ENCODE measurements at places on chromosomes 1 and 21. TPM values are rescaled to one million over a fixed set of nuclear protein-coding genes. Genes with fewer than 3 reads are reported as not detected.

CDKN2C gene
- total RNA-seq = 18.8 TPM

MTARC1 gene
- 4.9 TPM for total RNA-seq

LHX8 gene
- total RNA-seq = not detected

RIPPLY3 gene
- not detected for total RNA-seq

PPFIA4 gene
- 50.3 TPM for total RNA-seq

BCL2L15 gene
- total RNA-seq = 0.20 TPM

AKR7A3 gene
- not detected for total RNA-seq

KANK4 gene
- total RNA-seq = 0.05 TPM

CDK11A gene
- 10.7 TPM for total RNA-seq

ADGRB2 gene
- 18.5 TPM for total RNA-seq

CRP gene
- total RNA-seq = 0.35 TPM

GPR37L1 gene
- not detected for total RNA-seq

SF3B4 gene
- 23.7 TPM for total RNA-seq

- DNase-seq = no peak
Observed at GRCh38 chr21:18023157-18023556, 204.0 kb upstream of the C21orf91 start.

DNA sequence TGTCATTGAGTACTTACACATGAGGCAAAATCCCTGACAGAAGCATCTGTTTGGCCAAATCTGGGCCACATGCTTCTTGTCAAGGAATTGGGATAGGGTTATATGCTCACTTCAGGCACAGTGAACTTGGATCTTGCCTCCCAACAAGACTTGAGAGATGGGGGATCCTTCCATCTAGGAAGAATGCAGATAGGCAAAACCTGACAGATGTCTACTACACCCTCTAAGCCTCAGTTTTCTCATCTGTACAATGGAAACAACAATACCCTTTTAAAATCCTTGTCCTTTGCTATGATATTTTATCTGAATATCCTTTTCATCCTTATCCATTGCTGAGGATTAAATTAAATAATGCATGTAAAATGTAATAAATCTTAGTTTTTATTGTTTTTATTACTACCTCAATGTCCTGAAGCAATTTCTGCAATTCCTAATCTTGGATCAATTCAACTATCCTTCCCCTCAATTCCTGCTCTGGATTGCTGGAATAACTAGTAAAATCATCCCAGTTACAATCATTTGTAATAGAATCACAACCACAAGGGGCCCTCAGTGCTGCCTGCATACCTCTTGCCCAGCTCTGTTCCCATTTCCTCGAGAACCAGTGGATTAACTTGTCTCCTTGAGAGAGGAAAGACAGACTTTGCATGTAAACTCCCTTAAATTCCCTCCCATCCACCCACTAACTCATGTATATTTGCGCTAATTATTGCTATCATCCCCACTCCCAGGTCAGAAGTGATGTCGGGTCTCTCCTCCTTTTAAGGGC is 8.1 kb upstream of the XPR1 start:
- no peak for DNase-seq

DNA sequence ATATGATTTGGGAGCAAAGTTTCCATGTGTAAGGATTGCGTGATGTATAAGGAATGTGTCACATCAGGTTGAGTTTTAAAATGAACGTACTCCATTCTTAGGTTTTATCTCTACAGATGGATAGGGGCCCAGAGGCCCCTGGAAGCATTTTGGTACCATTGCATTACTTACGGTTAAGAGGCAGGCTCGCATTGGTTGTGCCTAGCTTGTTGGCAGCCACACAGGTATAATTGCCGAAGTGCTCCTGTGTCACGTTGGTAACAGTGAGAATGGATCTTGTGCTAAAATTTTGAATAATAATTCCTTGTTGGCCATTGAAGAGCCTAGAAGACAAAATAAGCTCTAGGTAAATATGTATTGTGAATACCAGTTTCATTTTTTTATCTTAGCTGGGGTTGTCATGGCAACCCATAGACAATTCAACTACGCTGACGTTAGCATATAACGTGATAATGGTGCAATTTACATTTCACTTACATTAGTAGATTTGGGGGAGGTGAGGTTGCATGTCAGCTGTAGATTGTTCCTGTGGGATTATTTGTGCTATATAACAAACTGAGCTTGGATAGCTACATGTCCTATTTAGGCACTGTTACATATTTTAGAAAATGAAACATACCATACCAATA is 511.9 kb upstream of the ZRANB2 start:
- no peak for DNase-seq

GRCh38 chr1:179310721-179311120 is 17.1 kb downstream of the SOAT1 start:
- no peak for DNase-seq

DNA sequence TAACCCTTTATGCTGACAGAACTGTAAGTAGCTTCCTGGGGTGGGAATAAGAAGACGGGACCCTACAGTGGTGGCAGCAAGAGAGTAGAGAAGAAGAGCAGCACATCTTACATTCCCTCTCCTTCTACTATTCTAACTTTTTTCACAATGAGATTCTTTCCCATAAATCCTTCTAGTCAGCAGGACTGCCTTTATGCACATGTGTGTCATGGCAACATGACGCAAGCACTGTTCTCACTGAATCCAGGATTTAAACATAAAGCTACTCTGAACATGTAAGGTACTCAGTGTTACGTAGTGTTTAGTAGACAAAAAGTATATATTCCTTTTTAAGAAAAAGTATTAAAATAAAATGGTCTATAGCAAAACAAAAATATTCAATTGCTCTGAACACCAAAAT is 309.7 kb upstream of the LYPLAL1 start:
- no peak for DNase-seq

DNA sequence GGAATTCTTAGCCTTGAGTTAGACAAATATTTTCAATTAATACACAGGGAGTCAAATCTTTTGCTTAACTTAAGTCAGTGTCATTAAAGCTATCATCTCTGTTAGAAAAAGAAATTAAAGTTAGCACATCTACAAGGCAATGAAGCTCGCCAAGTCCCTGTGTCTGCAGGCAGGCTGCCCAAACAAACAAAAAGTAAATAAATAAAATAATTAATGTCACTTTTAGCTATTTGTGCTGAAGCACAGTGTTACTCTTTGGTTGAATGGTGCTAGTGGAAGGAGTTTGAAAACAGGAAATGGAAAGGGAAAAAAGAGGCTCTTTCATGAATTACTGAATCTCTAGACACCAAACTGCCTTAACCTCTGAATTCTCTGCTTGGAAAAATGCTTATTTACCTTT is 37.1 kb upstream of the COL11A1 start:
- DNase-seq = no peak

DNA sequence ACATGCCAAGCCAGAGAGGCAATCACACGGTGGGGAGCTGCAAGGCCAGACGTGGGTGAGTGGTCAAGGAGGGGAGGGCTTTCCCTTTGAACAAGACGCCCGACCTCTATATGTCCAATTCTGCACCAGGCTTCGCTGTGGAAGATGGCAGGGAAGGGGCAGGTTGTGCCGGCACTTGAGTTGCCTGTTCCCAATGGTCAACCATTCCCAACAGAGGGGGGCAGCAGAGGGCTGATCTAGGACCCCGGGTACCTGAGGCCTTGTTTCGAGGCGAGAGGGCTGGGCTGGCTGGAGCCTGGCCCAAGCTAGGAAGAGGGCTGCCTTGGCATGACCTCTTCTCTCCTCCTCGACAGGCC is 64.9 kb downstream of the TMEM53 start:
- peak; percentile 37 for DNase-seq

DNA sequence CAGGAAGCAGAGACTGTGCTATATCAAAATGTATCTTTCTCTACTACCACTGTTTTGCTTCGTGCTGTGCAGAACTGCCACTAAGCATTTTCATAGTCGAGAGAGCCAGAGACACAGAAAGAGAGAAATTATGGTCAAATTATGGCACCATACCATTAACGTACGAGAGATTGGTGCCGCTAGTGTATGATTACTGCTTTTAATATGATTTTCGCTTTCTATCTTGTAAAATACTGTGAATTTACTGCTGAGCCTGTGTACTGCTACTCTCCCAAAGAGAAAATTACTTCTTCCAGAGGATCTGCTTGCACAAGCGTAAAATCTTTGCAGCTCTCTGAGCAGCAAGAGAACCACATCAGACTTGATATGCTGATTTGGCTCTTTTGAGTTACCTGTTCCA is 71.1 kb upstream of the ZNF281 start:
- no peak for DNase-seq

- no peak for DNase-seq
Observed at GRCh38 chr1:37038227-37039093, 4.1 kb upstream of the GRIK3 start.

- DNase-seq = no peak
Observed at GRCh38 chr1:156436141-156437036, 64.2 kb downstream of the MEF2D start.

- DNase-seq = no peak
Observed at GRCh38 chr1:239363930-239364329, 22.4 kb upstream of the CHRM3 start.

- no peak for DNase-seq
Observed at GRCh38 chr1:56931211-56931610, 34.6 kb downstream of the C8B start.

GRCh38 chr1:116817582-116818064 is 63.4 kb downstream of the CD2 start:
- DNase-seq = no peak

- DNase-seq = no peak
Observed at GRCh38 chr1:85047472-85048295, 616 bp downstream of the MCOLN3 start.

GRCh38 chr1:23018661-23019093 is 591 bp upstream of the KDM1A start:
- DNase-seq = no peak

DNA sequence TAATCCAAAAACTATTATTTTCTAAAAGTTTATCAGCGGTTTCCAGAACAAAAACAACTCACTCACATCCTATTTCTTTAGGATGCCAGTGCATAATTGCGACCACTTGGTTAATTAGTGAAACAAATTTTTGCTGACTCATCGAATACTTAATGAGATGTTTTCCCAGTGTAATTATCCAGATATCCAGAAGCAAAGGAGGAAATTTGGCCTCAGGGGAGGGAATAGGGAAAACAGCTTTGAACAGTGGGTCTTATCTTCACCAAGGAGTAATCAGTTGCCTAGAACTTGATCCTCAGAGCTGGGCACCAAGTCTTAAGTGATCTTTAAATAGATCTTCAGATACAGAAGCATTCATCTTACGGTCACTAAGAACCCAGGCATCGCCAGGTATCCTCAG is 24.3 kb downstream of the STYXL2 start:
- no peak for DNase-seq

DNA sequence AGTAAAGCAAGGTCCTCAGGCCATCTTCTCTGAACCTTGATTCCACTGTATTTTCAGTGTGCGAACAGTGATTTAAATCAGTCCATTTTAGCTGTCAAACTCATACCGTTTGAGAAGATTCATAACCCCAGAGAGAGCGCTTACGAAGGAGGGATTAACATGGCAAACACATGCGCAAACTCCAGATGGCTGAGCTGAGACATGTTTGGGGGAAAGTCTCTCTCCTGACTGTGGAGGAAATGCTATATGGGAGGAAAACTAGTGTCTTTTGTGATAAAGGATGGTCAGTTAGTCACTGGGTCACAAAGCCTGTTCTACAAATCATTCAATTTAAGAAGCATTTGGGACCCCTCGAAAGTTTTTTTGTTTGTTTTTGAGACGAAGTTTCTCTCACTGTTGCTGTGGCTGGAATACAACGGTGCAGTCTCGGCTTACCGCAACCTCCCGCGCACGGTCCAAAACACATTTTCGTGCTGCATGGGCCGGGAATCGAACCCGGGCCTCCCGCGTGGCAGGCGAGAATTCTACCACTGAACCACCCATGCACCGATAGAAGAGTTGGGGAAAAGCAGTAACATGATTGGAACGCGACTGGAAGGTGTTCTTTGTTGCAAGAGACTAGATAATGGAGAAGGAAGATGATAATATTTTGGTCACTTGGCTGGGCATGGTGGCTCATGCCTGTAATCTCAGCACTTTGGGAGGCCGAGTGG is 58.4 kb upstream of the CXADR start:
- no peak for DNase-seq

- no peak for DNase-seq
Observed at GRCh38 chr21:30044447-30045064, 104.8 kb upstream of the GRIK1 start.

DNA sequence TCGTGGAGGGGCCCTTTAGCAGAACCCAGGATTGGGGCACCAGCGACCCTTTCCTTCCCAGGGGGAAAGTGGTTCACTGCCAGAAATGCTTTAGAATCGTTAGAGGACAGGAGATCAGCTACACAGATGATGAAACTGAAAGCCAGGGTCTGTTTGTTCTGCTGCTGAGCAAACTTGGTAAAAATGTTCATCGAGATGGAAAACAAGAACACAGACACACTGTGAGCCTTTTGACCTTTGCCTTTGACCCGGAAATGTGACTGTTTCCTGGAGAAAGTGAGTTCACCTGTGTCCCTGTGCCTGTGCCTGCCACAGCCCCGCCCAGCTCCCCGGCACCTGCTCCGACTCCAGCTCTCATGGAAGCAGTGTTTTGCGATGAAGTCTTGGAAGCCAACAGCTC is 234.3 kb downstream of the CAMTA1 start:
- no peak for DNase-seq

DNA sequence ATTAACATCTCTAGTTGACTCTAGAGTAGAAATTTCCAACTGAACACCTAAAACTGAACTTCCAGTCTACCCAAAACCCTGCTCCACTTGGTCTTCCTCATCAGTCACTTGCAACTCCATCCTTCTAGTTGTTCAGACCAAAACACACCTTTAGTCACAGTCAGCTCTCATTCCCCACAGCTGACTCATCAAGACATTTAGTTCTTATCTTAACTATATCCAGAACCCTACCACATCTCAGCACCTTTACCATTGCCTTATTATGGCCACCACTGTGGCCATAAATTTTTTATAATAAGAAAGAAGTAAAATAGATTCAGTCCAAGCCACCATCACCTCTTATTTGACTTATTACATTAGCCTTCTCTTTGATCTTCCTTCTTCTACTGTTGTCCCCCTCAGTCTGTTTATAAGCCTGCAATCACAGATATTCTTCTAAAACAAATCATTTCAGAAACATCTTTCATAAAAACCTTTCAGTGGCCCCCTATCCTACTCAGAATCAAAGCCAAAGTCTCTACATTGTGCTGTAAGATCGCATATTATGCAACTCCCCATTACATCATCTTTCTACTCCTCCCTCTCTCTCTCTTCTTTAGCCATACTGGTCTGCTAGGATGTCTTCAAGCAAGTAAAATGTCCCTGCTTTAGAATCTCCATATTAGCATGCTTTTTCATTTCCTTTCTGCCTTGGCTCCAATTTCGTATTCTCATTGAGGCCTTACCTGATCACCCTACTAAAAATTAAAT is 275.9 kb downstream of the LRRC40 start:
- DNase-seq = no peak
